ENCODE measurements at places on chromosomes 7 and 10. TPM values are rescaled to one million over a fixed set of nuclear protein-coding genes. Genes with fewer than 3 reads are reported as not detected.

The PLEKHS1 gene
- total RNA-seq, result 0.12 TPM

The OTUD1 gene
- total RNA-seq, result 2.9 TPM

The ABCB4 gene
- total RNA-seq, result 0.69 TPM

The EBLN1 gene
- not detected for total RNA-seq

The ARMS2 gene
- total RNA-seq, result not detected

The AGAP6 gene
- total RNA-seq, result 46.1 TPM

The SHLD2 gene
- total RNA-seq, result 43.3 TPM

- no peak for DNase-seq
Observed at GRCh38 chr7:78587443-78588044, 789.0 kb downstream of the PHTF2 start.

GRCh38 chr10:60666221-60666620, 112.1 kb upstream of the CDK1 start:
- DNase-seq, result no peak

GRCh38 chr7:134792968-134793367, 13.5 kb downstream of the CALD1 start:
- DNase-seq, result no peak

- DNase-seq, result no peak
Observed at GRCh38 chr7:1691601-1692514, 21.8 kb downstream of the ELFN1 start.

DNA sequence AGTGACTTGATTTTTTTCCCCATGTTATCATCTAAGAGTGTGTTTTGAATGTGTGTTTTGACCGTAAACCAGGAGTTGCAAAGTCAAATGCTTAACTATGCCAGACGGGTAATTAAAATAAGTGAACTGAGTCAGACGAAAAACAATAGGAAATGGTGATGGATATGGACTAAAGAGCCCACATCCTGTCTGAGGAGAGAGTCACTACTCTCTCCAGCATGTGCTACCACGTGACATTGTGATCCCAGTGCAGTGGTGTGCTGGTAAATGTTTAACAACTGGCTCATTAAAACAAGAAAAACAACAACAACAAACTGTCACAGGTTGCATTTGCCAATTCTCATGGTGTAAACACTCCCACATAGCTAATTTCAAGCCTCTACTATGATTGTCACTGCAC, 164.3 kb downstream of the SUGCT start:
- no peak for DNase-seq

- no peak for DNase-seq
Observed at GRCh38 chr7:18762189-18762588, 266.6 kb downstream of the HDAC9 start.

- no peak for DNase-seq
Observed at GRCh38 chr7:117113871-117114270, 160.6 kb downstream of the ST7 start.

GRCh38 chr10:61464461-61465170, 11.4 kb upstream of the TMEM26 start:
- DNase-seq, result no peak

DNA sequence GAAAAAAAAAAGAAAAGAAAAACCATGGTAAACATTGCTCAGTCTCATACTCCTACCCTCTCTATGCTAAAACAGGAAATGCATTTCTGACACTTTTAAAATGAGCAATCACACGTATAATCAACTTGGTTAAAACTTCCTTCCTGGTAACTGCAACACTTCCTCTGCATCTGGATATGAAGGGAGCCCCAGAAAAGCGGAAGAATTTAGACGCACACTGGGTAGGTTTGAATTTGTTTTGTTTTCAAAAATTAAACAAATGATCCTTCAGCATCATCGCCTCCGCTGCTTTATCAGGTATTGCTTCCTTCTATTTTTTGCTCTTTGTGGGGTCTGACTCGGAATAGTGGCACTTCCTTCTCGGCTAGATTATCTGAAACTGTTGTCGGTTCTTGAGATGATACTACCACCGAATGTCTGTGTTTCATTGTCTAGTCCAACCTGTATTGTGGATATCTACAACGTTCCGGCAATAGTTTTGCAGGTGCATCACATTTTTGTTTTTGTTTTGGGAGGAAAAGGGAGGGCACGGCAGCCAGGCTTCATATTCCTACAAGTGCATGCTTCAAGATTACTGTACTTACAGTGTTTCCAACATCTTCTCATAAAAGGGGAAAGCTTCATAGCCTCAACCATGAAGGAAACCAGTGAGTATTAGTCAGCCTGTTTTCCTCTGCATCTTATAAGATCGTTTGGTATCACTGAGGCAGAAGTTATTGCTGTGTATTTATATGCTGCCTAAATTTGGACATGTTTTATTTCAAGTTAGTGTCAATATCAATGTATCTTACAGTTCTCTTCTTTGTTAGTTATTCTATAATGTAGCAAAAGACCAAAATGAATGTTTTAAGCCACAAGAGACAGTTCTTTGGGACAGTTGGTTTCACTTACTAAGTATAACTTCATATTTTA, at the start of gene PIK3CG:
TSS of gene PIK3CG (plus strand) at position 153 of the 912 bp plus-strand sequence. CDS start 2,280 bp downstream, outside the sequence.
- no peak for DNase-seq

All from natural killer cell treated with Interleukin-12 subunit alpha and Interleukin-12 subunit beta and Interleukin-15 and Interleukin-18, amount 100 ng/mL, for 72 hours (primary cell).